ENCODE measurements at places on chromosomes 12 and 14. TPM values are rescaled to one million over a fixed set of nuclear protein-coding genes. Genes with fewer than 3 reads are reported as not detected.

Gene CD69
- not detected for total RNA-seq

Gene GALNT8
- 7.9 TPM for total RNA-seq

Gene MYO1H
- not detected for total RNA-seq

Gene CCDC177
- total RNA-seq = 7.5 TPM

Gene STON2
- 24.0 TPM for total RNA-seq

Gene REM2
- 3.0 TPM for total RNA-seq
